ENCODE measurements at places on chromosomes 7 and 10. TPM values are rescaled to one million over a fixed set of nuclear protein-coding genes. Genes with fewer than 3 reads are reported as not detected.
A peak's percentile ranks its signal among the peaks of the same experiment; 100 is the strongest.

DNA sequence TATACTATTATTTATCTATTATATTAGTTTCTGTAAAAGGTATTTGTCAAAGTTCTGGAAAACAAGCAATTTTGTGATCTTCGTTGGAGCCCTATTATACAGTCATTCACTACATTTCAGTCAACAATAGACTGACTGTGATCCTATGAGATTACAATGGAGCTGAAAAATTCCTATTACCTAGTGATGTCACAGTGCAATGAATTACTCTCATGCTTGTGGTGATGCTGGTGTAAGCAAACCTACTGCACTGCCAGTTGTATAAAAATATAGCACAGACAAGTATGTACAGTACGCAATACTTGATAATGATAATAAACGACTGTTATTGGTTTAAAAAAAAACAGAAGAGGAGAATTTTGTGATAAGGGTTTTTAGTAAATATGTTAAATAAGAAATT, 21.4 kb downstream of the OR6V1 start:
- H3K4me3 ChIP-seq = no peak overlapping the region
- no peaks in the 10 kb centered on the region for H3K4me1 ChIP-seq
- no peak overlapping the region for H3K27ac ChIP-seq
- H3K36me3 ChIP-seq = no peaks in the 10 kb centered on the region

- no peak overlapping the region for H3K4me3 ChIP-seq
- H3K36me3 ChIP-seq = no peaks in the 10 kb centered on the region
- H3K4me1 ChIP-seq = no peaks in the 10 kb centered on the region
- H3K27ac ChIP-seq = no peak overlapping the region
- no peak for DNase-seq
Measured at GRCh38 chr7:147509541-147510200, 1080.9 kb upstream of the C7orf33 start.

GRCh38 chr10:91409869-91410637, at the start of gene HECTD2:
TSS of gene HECTD2 (plus strand) at chr10:91410344. CDS start at chr10:91410439, 95 bp downstream.
- H3K27ac ChIP-seq = peak within 1 kb of the TSS; percentile 100
- H3K36me3 ChIP-seq = no peaks in the 10 kb centered on the region
- peak within 1 kb of the TSS; percentile 83 for H3K4me3 ChIP-seq
- peaks cover 1% of the 10 kb centered on the region for H3K4me1 ChIP-seq
- DNase-seq = peak; percentile 80

DNA sequence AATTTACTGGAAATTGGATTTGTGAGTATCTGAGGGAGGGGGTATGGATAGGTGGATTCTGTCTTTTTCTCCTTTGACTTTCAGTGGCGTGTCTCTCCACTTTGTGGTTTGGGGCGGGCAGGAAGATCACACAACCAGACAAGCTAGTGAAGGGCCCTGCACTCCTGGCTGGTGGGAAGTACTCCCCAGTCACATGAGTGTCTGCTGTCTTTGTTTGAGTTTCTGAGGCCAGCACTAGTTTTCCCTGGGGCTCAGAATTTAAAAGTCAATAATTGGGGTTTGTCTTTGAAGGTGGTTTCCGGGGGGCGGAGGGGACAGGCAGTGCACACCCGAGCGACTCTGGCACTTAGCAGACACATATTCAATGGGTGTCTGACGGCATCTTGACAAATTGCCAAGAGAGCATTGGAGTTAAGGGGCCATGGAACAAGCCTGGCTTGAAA, 120.1 kb downstream of the WDFY4 start:
- H3K27ac ChIP-seq = no peak overlapping the region
- no peak overlapping the region for H3K4me3 ChIP-seq
- DNase-seq = no peak
- no peaks in the 10 kb centered on the region for H3K27me3 ChIP-seq
- H3K4me1 ChIP-seq = no peaks in the 10 kb centered on the region

- no peaks in the 10 kb centered on the region for H3K27me3 ChIP-seq
- DNase-seq = peak; percentile 71
- peak within 1 kb of the TSS; percentile 52 for H3K4me3 ChIP-seq
Measured at GRCh38 chr10:23344241-23344841, at the start of gene C10orf67. TSS of gene C10orf67 (minus strand) at chr10:23344797. CDS start at chr10:23344774, 23 bp downstream.

DNA sequence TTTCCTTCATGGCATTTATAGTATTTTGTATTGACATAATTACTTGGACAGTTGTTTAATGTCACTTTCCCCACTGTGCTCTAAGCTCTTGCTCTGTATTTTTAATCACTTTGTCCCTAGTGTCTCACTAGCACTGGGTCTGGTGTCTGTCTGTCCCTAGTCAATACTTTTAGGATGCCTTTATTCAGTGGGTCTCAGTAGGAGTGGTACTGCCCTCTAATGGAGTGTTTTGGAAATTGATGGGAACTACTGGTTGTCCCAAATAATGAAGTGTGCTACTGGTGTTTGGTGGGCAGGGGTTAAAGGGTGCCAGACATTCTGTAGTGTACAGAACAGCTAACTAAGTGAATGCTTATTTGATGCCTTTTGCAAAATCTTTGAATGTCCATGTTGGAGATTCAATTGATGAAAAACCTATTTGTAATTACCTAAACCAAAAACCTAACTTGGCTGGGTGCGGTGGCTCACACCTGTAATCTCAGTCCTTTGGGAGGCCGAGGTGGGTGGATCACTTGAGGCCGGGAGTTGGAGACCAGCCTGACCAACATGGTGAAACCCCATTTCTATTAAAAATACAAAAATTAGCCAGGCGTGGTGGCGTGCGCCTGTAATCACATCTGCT, 33.3 kb downstream of the CDK14 start:
- no peak for DNase-seq
- peaks cover 8% of the 10 kb centered on the region for H3K4me1 ChIP-seq
- no peak overlapping the region for H3K27ac ChIP-seq
- H3K4me3 ChIP-seq = no peak overlapping the region

- H3K36me3 ChIP-seq = no peaks in the 10 kb centered on the region
- H3K27ac ChIP-seq = no peak overlapping the region
- no peaks in the 10 kb centered on the region for H3K4me1 ChIP-seq
- DNase-seq = no peak
- H3K4me3 ChIP-seq = no peak overlapping the region
- no peaks in the 10 kb centered on the region for H3K27me3 ChIP-seq
Measured at GRCh38 chr7:45389073-45389872, 184.9 kb upstream of the ADCY1 start.

DNA sequence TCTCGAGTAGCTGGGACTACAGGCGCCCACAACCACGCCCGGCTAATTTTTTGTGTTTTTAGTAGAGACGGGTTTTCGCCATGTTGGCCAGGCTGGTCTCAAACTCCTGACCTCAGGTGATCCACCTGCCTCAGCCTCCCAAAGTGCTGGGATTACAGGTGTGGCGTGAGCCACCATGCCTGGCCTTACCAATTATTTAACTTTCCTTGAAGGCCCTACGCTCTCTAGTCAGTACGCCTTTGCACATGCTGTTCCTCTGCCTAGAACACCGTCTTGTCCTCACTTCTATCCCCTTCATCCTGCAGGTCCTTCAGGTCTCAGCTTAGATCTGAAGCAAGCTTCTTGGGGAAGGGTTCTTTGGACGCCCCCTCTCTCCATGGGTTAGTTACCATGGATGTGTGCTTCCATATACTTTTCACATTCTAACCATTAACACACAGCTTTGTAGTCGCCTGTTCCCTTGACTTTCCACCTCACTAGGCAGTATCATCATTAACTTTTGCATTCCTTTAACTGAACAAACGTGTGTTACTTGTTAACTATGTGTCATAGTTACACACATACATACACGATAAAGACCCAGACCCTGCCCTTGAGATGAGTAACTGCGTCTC, 592 bp upstream of the ATP6V1F start:
- H3K27me3 ChIP-seq = no peaks in the 10 kb centered on the region
- no peak overlapping the region for H3K27ac ChIP-seq
- peak overlapping the region; percentile 88 for H3K4me3 ChIP-seq
- DNase-seq = no peak
- H3K4me1 ChIP-seq = peaks cover 10% of the 10 kb centered on the region

- H3K27me3 ChIP-seq = no peaks in the 10 kb centered on the region
- no peak for DNase-seq
Measured at GRCh38 chr10:29619241-29619669, 15.5 kb downstream of the SVIL start.

GRCh38 chr10:29522061-29522855, 112.5 kb downstream of the SVIL start:
- no peaks in the 10 kb centered on the region for H3K36me3 ChIP-seq
- peak; percentile 56 for DNase-seq
- peaks cover 1% of the 10 kb centered on the region for H3K4me1 ChIP-seq
- H3K27me3 ChIP-seq = no peaks in the 10 kb centered on the region
- no peak overlapping the region for H3K4me3 ChIP-seq

Gene AGR2
- total RNA-seq = 4.6 TPM

Gene CHCHD2
- total RNA-seq = 290 TPM

Gene HEPACAM2
- not detected for total RNA-seq

Gene ANKRD1
- not detected for total RNA-seq

Gene AHR
- 67.8 TPM for total RNA-seq
